ENCODE measurements at places on chromosomes 6 and 20.

GRCh38 chr6:26295691-26296555 is 69.1 kb upstream of the BTN3A2 start:
- no peak for DNase-seq

GRCh38 chr6:33241968-33242367 is 29.7 kb downstream of the VPS52 start:
- DNase-seq: peak; percentile 1

DNA sequence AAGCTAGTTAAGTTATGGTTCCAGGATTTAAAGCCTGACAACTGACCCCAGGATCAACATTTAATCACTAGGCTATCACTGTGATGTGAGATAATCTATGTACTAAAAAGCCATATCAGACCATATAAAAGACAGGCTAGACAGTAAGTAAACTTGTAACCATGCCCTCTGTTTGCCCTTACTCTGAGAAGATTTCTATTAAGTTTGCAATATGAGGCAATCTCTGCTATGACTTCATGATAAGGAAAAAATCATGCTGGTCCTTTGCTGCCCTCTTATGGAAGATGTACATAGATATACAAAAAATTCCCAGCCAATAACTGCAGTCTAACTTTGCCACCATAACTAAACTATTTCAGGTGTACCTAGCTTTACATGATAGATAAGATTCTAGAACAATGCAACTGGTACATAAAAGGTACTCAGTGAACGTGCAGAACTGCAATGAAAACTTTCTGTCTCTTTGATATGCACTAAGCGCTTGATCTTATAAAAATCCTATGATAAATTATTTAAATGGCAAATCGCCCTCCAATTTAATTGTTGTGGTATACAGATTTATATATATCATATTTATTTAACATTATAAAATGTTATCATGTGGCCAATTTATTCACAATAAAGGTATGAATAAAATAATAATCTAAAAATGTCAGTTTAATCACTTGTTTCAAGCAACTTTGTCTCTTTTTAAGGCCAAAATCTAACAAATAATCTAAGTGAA is 70.5 kb downstream of the FAM217A start:
- peak; percentile 68 for DNase-seq

DNA sequence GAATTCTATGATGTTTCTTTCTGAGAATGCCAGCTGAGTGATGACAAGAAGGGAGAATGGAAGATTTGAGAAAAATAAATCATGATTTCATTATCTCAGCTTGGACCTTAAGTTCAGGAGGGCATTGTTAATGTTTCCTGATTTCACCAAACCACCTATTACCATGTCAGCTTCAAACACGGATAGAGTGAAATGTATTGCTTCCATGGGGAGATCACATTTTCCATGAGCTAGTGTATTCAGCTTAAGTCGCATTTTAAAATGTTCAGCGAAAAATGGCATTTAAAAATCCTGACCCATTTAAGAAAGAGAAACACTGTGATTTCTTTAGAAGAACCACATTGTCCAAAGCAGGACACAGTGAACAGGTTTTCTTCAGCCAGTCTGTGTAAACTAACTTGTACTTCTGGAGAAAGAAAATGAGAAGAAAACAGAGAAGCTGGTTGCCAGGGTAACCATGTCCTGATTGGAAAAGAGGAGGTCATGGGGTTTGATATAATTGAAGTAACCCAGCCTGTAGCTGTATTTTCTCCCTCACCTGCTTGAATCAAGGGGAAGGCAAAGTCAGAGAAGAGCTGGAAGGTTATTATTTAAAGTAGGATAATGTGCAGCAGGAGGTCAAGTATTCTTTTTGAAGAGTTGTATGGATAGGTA is 684.1 kb upstream of the NRSN1 start:
- DNase-seq: no peak
